ENCODE measurements at places on chromosomes 5 and 9.

GRCh38 chr5:139755892-139756671 is 39.5 kb upstream of the PSD2 start:
- DNase-seq = no peak

- no peak for DNase-seq
Measured at GRCh38 chr5:57777174-57777581, 294.6 kb upstream of the ACTBL2 start.

DNA sequence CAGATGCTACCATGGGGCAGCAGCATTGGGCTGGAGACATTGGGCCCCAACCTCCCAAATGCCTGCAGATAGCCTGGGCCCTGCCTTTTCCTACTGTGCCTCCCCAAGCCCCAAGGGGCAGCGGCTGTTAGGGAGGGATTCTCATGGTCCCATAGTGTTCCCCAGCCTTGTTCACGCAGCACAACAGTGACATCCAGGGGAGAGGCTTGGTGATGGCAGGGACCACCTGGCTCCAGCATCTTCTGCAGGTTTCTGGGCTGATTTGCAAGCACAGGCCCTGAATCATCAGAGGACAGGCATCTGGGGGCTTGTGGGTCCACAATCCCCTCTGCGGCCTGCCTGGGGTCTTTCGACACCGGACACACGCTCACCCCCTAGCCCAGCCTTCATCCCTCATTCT is 354.6 kb downstream of the SLIT3 start:
- no peak for DNase-seq

DNA sequence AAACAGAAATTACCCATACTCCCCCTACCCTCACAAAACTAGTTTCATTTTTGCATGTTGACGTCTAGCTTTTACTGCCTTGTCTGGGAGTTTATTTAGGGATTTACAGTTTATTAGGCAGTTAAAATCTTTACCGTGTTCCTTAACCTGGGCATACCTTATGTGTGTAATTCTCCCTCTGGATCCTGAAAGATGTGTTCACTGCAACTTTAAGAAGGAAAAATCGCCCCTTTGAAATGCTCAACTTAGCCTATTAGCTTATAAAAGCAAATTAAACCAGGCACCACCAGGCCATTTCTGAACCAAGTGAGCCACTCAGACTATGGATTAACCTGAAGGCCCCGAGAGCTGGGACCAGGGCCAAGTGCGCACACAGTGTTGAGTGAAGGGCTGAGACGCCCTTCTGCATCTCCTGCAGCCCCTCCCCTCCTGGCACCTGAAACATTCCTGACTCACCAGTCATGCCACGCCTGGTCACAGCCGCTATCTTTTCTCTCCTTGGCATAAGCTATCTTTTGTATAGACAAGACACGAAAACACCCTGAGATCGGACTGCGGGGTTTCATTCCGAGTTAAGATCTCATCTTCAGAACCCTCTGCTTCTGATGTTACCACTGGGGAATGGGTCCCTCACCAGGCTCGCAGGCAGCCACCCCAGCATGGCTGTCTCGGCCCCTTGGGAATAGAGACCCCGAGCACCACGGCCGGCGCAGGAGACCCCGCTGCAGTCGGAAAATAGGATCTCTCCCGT is 111.9 kb downstream of the ROR2 start:
- DNase-seq = no peak

- DNase-seq = no peak
Measured at GRCh38 chr5:31347552-31347905, 154.0 kb downstream of the CDH6 start.

DNA sequence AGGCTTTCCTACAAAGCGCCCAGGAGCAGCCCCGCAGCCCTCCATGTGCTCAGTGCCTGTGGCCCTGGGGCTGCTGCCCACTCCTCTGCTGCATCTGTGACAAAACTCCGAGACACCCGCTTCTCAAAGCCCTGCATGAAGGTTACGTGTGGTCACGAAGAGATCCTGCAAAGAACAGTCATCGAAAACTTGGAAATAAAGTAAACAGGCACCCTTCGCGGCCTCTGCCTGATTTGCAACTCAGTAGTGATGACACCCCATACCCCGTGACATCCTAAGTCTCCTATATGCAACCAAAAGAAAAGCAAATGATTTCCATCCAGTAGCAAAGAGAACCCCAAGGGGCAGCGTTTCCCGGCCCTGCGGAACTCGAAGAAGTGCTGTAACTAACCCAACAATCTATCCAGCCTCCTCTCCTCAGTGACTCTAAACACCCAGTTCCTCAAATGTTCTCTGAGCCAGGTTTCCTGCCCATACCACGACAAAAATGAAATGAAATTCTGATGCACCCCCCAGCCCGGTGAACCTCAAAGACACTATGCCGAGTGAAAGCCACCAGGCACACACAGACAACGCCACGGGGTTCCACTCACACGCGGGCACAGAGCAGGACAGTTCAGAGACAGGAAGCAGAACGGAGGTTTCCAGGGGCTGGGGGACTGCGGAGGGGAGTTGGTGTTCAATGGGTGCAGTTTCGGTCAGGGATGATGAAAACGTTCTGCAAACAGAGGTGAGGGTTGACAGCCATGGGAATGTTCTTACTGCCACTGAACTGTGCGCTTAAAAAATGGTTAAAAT is 19.0 kb downstream of the NACC2 start:
- no peak for DNase-seq

DNA sequence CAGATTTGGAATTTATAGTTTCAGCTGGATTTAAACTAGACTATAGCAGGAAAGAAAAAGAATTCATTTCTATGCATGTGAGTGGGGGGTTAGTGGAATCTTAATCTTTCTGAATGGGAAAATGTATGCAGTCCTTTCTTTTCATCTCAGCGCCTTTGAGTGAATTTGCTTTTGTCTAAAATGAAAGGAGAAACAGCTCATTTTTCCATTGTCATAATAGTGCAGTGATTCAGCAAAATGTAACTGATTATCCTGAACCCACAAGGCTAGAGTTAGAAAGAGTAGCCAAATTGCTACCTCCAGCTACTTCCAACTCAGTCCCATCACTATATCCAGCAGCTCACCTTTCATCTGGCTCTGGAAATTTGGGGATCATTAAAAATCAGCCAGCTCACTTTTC is 134.4 kb downstream of the ADAMTSL1 start:
- DNase-seq = no peak

DNA sequence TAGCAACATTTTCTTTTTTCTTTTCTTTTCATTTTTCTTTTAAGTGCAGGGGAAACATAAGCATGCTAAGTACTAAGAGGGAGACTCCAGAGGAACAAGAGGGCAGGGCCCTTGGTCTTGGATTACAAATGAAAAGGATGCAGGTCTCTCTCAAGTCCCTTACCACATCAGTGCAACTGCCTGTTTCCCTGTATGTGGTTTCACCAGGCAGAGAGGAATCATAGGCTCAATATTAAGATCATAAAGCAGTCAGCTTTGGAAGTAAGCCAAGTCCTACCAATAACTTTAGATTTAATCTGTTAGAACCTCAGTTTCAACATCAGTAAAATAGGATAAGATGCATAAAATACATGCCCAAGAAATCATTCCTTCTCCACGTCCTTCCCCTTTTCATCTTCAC is 422.7 kb upstream of the PAPPA start:
- no peak for DNase-seq

- no peak for DNase-seq
Measured at GRCh38 chr5:79050498-79050897, 19.0 kb downstream of the DMGDH start.

- DNase-seq = no peak
Measured at GRCh38 chr9:117098331-117098730, 316.5 kb downstream of the ASTN2 start.

DNA sequence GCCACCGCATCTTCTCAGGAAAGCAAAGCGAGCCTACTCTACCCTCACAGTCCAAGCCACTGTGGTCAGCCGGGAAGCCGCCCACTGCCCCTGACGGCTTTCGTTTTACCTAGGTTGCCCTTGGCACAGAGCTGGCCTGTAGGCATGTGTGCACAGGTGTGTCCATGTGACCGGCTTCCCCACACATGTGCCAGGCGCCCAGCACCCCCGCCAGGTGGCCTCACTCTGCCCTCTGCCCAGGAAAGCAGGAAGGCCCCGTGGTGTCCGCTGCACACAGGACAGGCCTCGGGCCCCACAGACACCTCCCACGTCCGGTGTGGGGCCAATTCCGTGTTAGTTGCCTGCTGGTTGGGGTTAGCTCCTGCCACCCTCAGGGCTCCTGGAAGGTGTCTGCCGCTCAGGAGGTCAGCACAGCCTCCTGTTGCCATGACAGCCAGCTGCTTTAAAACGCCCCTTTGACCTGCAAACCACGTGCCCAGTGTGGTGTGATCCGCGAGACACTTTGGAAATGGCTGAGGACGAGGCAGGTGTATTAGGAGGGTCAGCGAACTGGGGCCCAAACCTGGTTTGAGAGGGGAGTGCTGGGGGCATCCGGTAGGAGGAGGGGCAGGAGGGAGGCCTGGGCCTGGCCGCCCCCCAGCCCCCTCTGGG is 28.7 kb downstream of the TPPP start:
- DNase-seq = no peak

DNA sequence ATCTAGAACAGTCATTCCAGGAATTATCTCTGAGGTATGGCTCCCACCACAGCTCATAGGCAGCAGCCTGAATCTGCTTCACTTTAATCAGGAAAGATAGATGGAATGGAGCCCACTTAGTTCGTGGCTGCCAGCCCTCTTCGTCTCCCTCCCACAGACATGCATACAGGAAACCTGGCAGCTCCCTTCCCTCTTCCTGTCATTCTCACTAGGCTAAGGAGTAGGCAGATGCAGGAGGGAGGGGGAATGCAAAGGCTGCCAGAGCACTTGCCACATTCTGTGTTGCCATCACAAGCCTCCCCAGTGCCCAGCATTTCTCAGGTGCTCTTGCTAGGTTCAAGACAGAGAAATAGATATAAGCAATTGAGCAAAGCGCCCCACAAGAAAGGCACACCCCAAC is 378.9 kb downstream of the ELAVL2 start:
- DNase-seq = no peak

DNA sequence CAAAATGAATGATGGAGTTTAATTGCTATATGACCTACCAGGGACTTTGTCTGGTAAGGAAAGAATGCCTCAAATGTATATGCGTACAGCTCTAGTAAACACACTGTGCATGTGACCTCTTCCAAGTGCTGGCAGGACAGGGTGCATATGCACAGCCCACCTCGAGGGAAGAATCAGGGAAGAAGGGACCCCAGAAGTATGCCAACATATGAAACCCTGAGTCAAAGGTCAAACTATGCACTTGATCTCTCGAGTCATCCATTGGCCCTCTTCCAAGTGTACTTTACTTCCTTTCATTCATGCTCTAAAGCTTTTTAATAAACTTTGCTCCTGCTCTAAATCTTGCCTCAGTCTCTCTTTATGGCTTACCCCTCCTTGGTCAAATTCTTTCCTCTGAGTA is 804.6 kb upstream of the COX7C start:
- no peak for DNase-seq

- no peak for DNase-seq
Measured at GRCh38 chr5:135122797-135123196, 88.8 kb upstream of the PITX1 start.

- DNase-seq = no peak
Measured at GRCh38 chr9:75447281-75447680, 359.0 kb downstream of the OSTF1 start.

DNA sequence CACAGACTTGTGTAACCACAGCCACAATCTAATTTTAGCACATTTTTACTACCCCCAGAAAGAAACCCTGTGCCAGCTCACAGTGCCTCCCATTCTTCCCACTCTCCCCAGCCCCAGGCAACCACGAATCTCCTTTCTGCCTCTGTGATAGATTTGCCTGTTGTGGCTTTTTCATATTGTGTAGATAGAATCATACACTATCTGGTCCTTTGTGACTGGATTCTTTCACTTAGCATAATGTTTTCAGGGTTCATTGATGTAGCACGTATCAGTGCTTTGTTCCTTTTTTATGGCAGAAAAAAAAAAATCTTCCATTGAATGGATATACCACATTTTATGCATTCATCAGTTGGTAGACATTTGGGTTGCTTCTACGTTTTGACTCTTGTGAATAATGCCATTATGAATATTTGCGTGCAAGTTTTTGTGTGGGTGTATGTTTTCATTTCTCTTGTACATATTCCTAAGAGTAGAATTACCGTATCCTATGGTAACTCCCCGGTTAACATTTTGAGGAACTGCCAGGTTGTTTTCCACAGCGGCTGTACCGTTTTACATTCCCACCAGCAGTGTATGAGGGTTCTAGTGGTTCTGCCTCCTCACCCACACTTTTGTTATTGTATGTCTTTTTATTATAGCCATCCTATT is 64.5 kb downstream of the RCL1 start:
- DNase-seq = no peak

GRCh38 chr9:121744002-121744686 is 92.7 kb downstream of the DAB2IP start:
- DNase-seq = no peak

- DNase-seq = no peak
Measured at GRCh38 chr5:126007841-126008240, 415.4 kb upstream of the GRAMD2B start.

DNA sequence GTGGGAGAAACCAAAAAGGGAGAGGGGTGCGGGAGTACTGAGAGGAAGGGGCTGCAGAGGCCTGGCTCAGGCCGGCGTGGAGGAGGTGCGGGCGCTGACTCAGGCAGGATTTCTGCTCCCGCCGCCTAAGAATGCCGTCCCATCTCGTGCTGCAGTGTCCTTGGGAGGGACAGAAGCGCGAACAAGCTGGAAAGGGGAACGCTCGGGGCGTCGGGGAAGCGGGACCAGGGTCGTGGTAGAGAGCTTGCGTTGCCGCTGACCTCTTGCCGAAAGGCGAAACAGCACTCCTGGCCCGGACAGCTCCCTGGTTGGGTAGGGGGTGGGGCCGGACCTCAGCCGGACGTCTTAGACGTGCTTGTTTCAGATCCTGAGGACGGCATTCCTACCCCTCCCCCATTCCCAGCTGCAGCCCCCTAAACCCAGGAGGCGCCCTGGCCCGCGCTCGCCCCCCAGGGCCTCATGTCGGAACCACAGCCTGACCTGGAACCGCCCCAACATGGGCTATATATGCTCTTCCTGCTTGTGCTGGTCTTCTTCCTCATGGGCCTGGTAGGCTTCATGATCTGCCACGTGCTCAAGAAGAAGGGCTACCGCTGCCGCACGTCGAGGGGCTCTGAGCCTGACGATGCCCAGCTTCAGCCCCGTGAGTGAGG is 1.1 kb downstream of the RELL2 start:
- no peak for DNase-seq

DNA sequence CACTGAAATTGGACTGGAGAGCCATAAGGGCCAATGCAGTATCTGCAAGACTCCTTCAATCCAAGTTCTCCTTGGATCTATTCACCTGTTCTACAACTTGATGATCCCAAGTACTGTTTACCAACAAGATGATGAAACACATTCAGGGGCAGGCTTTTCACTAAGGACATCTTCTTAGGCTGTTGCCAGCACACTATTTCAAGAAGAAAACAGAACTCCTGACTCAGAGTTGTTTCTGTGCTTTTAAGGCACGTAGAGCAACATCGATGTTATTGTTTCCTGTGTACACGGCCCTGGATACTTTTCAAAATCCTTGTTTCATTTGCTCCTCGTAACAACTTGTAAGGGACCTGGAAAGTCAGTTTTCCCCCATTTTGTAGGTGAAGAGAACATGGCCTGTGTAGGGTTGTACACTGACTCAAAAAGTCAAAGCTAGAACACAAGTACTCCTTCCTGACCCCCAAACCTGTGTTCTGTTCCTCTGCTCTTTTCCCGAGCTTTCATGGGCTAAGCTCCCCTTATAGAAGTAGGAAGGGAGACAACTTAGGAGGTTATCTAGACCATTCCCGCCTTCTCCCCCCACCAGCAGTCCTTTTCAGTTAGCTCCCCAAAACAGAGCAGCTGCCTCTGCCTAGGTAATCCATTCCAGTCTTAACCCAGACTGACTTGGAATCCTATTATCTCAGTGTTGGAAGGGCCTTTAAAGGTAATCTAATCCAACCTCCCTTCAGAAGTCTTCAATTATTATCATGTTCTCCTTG is 5.2 kb upstream of the MGAT1 start:
- no peak for DNase-seq

GRCh38 chr9:4464911-4465513 is 25.3 kb upstream of the SLC1A1 start:
- DNase-seq = no peak

Measured in left renal cortex interstitium (tissue), 4 donors.